Fibroblast of skin of right quadriceps (primary cell): ENCODE measurements at places on chromosomes 1 and 21.

GRCh38 chr1:154813846-154814505 lies 56.1 kb downstream of the KCNN3 start:
- no peak for DNase-seq

GRCh38 chr1:20472860-20473711 lies 12.9 kb downstream of the CAMK2N1 start:
- DNase-seq: peak; percentile 44

- no peak for DNase-seq
Observed at GRCh38 chr1:28865997-28866650, 48.2 kb upstream of the EPB41 start.

- peak; percentile 82 for DNase-seq
Observed at GRCh38 chr21:41446586-41446985, 20.5 kb downstream of the MX1 start.

- peak; percentile 51 for DNase-seq
Observed at GRCh38 chr1:204074274-204075138, 1.6 kb downstream of the SOX13 start.

- DNase-seq: no peak
Observed at GRCh38 chr1:151862604-151863003, 9.1 kb upstream of the THEM5 start.

DNA sequence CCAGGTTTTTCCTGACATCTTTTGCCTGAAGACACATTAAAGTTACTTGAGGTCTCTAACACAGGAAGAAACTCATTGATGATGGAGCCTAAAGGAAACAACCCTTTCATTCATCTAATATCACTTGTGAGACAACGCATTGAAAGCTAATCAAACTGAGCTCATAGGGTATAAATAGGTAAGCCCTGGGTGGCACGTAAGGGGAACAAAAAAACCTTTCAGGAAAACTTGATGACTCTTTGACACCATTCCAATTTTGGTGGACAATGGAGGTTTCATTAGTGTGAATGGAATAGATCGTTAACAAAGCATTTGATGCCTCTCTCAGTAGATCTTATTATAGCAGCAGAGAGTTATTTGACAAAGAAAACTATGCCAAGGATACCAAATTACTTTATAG lies 80.7 kb upstream of the DUSP10 start:
- no peak for DNase-seq

DNA sequence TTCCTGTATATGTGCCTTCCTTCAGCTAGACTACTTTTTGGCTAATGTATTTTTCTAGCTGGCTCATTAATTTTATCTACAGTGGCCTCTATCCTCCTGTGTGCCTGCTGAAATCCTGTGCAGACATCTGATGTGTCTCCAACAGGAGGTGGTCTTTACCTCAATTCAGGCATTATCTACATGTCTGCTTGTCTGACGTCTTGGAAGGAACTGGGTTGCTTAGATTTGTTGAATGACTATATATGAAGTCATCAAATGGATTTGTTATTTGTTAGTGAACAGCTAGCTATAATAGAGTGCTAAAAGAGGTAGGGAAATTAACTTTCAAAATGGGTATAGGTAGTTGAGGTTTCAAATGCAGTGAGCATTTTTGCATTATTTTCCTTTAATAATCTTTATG lies 6.7 kb downstream of the RPL5 start:
- no peak for DNase-seq

- DNase-seq: no peak
Observed at GRCh38 chr21:44615911-44616590, 4.2 kb downstream of the KRTAP10-8 start.

DNA sequence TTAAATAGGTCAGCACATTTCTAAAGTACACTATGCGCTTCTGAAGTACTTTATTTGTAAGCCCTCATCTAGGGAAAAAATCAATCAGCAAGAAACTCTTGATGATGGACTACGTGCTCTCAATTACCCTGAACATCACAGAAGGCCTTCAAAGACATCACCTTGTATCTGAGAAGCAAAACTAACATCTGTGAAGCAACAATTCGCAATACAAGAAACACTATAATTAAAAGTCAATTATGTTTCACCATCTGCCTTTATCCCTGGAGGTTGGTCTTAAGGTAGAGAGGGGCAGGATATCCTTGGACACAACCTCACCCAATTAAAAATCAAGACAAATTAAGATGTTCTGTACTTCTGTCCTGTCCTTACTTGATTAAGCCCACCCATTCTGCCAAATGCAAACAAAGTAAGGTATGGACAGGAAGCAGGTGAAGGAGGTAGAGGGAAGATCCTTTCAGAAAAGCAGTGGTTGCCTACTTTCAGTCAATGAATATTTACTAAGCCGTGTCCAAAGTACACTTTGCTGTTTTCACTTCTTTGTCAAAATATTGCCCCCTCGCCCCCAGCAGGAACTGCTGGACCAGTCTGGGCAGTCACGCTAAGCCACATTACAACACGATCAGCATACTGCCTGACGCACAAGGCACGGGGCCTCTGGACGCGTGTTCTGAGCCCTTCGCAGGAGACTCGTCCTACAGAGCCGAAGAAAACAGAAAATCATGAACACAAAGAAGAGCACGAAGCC lies 887 bp downstream of the SLC19A2 start:
- peak; percentile 46 for DNase-seq

DNA sequence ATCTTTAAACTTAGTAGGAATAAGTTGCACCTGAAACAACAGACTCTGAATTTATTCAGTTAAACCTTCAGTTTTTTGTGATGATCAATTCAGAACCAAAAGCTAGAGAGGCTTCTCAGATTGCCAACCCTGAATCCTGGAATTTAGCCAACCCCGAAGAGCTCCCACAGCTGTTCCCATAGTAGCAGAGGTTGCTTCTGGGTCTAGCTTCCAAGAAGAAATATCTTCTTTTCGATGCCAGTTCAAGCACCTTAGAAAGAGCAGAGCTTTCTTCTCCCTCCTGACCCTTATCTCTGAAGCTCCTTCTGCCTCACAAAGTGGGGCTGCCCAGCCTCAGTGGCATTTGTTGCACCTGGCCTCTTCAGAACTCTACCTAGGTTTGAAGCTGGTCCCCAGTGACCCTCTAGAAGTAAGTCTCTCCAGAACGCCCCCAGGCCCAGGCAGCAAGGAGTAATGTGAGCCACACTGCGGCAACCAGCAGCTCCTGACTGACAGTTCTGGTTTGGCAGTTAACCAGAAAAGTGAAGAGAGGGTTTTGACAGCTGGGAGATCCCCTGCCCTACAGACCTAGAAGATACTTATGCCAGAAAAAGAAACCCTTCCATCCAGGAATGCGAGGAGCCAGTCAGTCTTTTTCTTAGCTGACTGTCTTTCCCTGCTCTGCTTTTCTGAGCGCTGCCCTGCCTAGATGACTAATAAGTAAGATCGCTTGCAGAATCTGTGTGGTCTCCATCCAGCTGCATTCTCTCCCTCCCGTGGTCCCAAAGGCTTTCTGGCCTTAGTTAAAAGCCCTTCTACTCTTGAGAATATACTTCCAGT lies 165.9 kb downstream of the ADGRL4 start:
- DNase-seq: peak; percentile 88

GRCh38 chr1:108057541-108057940 lies 92.6 kb upstream of the VAV3 start:
- peak; percentile 19 for DNase-seq

DNA sequence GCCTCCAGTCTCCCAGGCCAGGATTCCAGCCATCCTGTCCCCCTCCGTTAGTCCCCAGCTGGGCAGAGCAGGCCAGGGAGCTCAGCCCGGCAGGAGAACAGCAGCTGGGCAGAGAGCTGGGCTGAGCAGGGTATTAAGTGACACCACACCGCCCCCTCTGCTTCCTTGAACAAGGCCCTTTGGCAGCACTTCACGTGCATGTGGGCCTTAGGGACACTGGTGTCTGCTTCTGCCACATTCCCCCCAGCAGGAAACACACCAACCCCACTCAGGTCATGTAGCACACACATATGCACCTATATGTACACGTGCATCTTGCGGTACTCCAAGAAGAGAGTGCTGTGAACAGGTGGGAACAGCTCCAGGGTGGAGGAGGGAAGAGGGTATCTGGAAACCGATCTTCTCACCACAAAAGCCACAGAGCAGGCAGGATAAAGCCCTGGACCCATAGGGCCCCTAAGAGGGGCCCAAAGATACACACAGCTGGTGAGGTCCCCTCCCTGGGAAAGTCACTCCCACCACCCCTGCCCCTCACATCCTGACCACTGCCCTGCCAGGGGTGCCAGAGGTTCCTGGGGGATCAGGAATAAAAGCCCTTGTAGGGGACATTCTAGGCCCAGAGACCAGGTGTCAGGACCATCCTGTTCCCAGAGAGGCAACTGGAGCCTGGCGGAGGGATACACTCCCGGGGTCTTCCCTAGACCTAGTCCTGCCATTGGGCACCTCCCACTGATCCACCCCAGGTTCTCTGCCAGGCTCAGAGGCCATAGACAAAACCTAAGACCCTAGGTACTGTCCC lies 4.5 kb downstream of the EPHA2 start:
- DNase-seq: no peak

DNA sequence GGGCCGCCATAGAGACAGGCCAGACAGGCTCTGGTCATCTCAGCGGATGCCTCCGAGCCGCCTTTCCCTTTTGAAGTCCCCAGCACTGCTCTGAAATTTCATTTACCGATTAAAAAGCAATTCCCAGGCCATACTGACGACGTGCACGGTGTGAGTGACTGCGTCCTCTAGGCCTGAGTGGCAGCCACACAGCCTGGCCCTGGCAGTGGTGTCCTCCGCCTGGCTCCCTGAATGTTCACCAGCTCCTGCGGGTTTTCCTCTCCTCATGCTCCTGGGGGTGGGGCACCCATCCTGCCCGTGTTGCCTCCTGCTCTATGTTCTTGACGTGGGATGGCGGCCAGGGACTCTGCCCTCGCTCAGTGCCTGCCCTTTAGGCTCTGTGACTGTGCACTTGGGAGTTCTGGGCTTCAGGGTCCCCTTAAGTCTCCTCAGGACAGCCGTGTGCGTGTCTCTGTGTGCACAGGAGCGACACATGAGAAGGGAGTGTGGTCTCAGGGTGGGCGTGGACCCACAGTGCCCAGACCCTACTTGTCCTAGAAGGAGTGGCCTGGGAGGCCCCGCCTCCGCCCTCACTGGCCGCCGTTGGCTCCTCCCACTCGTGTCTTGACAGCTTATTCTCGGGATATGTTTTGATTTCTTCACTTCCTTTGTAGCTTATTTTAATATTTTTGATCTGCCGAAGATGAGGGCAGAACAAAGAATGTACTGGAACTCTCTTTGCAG lies 3.6 kb downstream of the SKI start:
- DNase-seq: peak; percentile 83

DNA sequence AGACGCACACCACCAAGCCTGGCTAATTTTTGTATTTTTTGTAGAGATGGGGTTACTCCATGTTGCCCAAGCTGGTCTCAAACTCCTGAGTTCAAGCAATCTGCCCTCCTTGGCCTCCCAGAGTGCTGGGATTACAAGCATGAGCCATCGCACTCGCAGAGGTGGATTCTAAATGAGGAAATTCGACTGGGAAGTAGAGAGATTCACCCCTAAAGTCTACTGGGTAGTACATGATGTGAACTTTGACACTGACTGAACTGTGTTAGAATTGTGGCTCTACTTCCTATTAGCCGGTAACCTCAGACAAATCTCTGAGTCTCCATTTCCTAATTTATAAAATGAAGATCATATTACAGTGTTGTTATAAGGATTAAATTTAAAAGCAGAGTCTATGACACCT lies 276.0 kb upstream of the NR5A2 start:
- no peak for DNase-seq

DNA sequence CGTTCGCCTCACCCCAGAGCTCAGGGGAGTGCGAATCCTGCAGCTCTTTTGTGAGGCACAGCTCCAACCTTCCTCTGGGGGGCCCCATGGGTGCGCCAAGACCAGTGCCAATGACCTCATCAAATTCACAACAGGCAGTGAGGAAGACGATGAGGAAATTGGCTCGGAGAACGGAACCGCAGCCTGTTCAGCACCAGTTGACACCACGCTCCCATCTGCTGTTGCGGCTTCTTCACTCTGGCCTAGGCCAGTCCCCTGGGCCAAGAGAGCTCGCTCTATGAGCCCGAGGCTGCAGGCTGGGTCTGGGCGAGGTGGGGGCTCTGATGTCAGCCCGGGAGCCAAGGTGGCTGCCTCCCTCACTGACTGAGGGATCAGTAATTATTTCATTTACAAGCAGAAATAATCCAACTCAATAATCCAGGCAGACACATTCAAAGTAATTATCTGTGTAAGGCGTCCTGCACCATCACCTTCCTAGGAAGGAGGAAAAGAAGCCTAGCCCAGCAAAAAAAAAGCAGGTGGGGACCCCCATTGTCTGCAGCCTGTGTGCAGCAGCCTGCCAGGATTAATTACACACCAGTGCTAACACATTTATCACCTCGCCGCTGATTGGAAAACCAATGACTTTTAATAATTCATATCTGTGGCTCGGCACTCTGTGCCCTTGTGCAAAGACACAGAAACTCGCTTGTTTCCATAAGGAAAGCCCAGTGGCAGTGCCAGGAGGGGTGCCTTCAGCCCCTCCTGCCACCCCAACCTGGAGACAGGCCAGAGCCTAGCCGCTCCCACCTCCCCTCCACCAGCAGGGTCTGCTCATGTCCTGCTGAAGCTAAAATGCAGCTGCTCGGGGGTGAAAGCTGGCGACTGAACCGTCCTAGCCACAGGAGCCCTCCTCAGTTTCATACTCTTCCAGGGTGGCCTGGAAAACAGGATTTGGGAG lies 1.9 kb downstream of the PLEKHA6 start:
- DNase-seq: no peak

- no peak for DNase-seq
Observed at GRCh38 chr1:61174060-61174795, 91.9 kb downstream of the NFIA start.

DNA sequence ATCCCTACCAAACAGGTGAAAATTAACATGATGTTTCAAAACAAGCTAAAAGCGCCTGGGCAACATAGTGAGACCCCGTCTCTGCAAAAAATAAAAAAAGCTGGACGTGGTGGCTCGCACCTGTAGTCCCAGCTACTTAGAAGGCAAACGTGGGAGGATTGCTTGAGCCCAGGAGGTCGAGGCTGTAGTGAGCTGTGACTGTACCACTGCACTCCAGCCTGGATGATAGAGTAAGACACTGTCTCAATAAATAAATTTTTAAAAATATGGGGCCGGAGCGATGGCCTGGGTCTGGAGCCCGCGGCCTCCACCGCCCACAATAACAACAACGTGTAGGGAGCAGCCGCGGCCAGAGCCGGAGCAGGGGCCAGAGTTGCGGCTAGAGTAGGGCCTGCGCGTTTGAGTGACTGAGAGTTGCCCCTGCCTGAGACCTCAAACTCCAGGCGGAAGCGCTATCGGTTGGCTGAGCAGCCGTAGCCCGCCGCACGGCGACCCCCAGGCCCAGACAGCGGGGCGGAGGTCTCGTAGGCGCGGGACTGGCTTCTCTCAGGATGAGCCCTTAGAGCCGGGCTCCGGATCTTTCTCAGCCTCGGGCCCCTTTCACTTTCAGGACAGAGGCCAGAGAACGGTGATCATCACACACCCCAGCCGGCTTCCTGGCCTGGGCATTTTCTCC lies 41.4 kb downstream of the ZMYM1 start:
- DNase-seq: peak; percentile 5
